Endothelial cell of umbilical vein (primary cell): ENCODE measurements at places on chromosomes 12 and 14.

DNA sequence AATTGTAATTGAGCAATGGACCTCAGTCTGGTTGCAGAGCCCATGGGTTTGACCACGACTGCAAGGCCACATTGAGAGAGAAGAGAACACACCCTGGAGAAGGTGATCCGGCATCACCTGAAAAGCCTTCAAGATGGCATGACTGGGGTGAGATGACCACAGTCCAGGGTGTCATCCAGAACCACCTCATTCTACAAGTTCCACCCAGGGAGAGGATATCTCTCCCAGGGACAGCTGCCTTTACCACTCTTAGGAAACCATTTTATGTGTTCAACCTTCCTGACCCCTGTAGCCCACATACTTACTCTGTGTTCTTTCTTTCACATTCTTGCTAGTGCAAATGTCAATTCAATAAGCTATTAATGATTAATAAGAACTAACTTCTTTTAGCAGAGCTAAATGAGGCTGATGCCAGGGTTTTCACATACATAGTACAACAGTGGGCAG is 43.4 kb upstream of the CPM start:
- DNase-seq, result no peak

GRCh38 chr14:93984070-93984469 is 7.7 kb upstream of the ASB2 start:
- no peak for DNase-seq

GRCh38 chr12:18797604-18798003 is 59.7 kb downstream of the CAPZA3 start:
- DNase-seq, result no peak

GRCh38 chr12:15603474-15604085 is 185.6 kb downstream of the EPS8 start:
- no peak for DNase-seq

DNA sequence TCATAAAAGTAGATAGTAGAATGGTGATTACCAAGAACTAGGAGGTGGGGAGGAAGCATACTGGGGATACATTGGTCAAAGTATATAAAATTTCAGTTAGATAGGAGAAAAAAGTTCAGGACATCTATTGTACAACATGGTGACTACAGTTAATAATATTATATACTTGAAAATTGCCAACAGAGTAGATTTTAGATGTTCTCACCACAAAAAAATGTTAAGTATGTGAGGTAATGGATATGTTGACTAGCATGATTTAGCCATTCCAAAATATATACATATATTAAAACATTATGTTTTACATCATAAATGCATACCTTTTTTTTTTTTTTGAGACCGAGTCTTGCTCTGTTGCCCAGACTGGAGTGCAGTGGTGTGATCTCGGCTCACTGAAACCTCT is 31.0 kb downstream of the TMEM116 start:
- DNase-seq, result no peak

- peak; percentile 76 for DNase-seq
These were observed 11.4 kb downstream of the CLECL1 start for GRCh38 chr12:9721394-9722092.

DNA sequence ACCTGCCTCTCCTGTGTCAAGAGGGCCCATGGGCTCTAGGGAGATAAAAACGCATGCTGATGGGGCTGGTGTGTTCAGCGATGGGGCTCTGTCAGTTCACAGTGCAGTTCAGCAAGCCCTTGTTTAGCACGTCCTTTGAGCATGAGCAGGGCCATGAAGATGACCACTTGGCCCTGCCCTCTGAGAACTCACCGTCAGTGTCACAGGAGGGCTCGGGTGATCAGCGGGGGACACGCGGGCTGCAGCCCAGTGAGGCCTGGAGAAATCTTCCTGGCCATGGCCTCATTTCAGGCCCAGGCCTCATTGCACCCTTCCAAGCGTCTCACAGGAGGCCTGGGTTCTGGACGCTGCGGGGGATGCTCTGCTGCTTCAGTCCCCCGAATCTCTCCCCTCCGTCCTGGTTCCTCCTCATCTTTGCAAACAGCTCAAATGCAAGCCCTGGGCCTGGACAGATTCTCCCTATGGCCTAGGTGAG is 181.6 kb downstream of the ADGRD1 start:
- DNase-seq, result no peak

GRCh38 chr14:101116065-101116464 is 212.5 kb upstream of the RTL1 start:
- no peak for DNase-seq

GRCh38 chr12:49331380-49332222 is 5.4 kb downstream of the C1QL4 start:
- DNase-seq, result peak; percentile 75

- no peak for DNase-seq
These were observed 93.7 kb downstream of the VCPKMT start for GRCh38 chr14:50022661-50023060.

GRCh38 chr14:91373591-91374254 is 43.9 kb downstream of the CCDC88C start:
- DNase-seq, result peak; percentile 63

DNA sequence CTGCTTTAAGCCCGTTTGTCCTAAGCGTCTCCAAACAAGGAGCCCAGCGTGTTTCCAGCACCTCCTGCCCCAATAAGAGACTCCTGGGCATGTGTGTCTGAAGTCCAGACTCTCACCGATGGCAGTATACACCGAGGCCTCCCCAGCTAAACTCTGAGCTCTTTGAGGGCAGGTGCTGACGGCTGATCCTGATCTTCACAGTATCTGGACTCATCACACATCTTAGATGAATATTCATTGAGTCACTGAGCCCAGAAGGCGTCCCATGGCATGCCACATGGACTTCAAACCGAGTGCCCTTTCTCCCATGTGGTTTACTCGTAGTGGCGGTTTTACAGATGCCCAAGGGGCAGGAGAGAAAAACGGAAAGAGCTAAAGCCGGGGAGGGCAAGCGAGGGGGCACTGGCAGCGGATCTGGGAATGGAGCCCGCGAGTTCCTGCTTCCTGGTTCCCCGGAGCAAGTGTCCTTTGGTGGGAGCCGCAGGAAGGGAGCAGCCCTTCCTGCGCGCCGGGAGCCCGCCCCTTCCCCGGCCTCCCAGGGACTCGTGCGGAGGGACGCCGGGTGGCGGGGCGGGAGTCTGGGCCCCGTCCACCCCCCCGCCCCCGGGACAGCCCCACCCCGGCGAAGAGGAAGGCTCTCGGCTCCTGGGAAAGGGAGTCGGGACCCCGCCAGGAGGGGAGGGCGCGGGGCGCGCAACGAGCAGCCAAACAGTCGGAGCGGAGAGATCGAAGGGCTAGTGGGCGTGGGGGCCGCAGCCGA is 585 bp upstream of the TEAD4 start:
- DNase-seq, result peak; percentile 70

- DNase-seq, result no peak
These were observed 24.0 kb downstream of the ARG2 start for GRCh38 chr14:67643713-67644112.

GRCh38 chr14:80618751-80619329 is 322.7 kb downstream of the CEP128 start:
- DNase-seq, result no peak

GRCh38 chr12:113658006-113658655 is 186.5 kb upstream of the LHX5 start:
- DNase-seq, result no peak
